ENCODE measurements at places on chromosomes 1 and 21. TPM values are rescaled to one million over a fixed set of nuclear protein-coding genes. Genes with fewer than 3 reads are reported as not detected.

Gene CEP350
- total RNA-seq = 58.9 TPM

GRCh38 chr1:48870596-48870995, 93.9 kb upstream of the BEND5 start:
- H3K27me3 ChIP-seq = no peaks in the 10 kb centered on the region
- no peak overlapping the region for H3K4me3 ChIP-seq
- H3K36me3 ChIP-seq = no peaks in the 10 kb centered on the region
- no peak overlapping the region for H3K27ac ChIP-seq

- H3K4me3 ChIP-seq = no peak overlapping the region
- no peaks in the 10 kb centered on the region for H3K27me3 ChIP-seq
Measured at GRCh38 chr1:232499188-232499587, 130.7 kb downstream of the SIPA1L2 start.

GRCh38 chr1:208421486-208421885, 177.3 kb upstream of the PLXNA2 start:
- no peak for DNase-seq
- H3K4me1 ChIP-seq = no peaks in the 10 kb centered on the region
- no peaks in the 10 kb centered on the region for H3K27me3 ChIP-seq
- no peaks in the 10 kb centered on the region for H3K36me3 ChIP-seq

- H3K27me3 ChIP-seq = no peaks in the 10 kb centered on the region
- no peak overlapping the region for H3K27ac ChIP-seq
- DNase-seq = no peak
Measured at GRCh38 chr1:8062861-8063260, 36.8 kb upstream of the ERRFI1 start.

- H3K4me3 ChIP-seq = no peak overlapping the region
- H3K4me1 ChIP-seq = no peaks in the 10 kb centered on the region
- no peaks in the 10 kb centered on the region for H3K27me3 ChIP-seq
Measured at GRCh38 chr1:19737104-19737825, 62.5 kb downstream of the TMCO4 start.

GRCh38 chr1:187038784-187039183, 210.0 kb downstream of the PLA2G4A start:
- DNase-seq = no peak
- no peaks in the 10 kb centered on the region for H3K27me3 ChIP-seq
- no peak overlapping the region for H3K4me3 ChIP-seq
- no peaks in the 10 kb centered on the region for H3K36me3 ChIP-seq
- H3K27ac ChIP-seq = no peak overlapping the region

DNA sequence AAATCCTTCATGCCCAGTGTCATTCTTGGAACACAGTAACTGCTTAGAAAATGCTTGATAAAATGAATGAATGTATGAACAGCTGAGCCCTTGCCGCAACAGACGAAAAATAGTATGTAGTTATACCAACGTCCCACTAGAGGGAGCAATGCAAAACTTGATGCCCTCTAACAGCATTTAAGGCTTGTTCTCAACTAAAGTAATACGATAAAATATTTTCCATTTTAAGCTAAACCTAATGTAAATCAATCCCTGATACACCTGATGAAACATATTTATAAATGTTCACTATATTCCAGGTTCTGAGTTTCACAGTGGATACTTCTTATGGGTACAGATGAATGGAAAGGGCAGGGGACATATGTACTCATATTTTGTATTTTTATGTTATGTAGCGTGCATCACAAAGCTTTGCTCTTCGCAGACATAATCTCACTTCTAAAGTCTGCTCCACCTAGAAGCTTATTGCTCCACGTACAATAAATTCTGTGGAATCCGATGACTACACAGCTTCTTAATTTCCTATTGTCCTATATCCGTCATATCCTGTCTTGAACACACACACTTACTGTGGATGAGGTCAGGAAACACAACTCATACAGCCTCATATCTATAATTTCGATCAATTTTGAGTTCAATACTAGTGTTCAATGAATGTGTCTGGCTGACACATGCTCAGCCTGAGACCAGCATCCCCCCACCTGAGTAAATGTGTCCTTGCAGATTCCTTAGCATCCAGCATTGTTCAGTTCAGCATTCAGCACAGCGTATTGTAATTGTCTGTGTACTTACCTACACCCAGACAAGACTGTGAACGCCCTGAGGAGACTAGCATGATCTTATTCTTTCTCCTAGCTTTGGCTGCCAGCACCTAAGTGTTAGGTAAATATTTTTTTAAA, 4.4 kb upstream of the UTP25 start:
- no peak overlapping the region for H3K4me3 ChIP-seq
- DNase-seq = no peak
- no peaks in the 10 kb centered on the region for H3K36me3 ChIP-seq
- no peaks in the 10 kb centered on the region for H3K27me3 ChIP-seq
- no peak overlapping the region for H3K27ac ChIP-seq

Gene BGLAP
- 1.4 TPM for total RNA-seq

GRCh38 chr1:117250061-117250606, 39.4 kb upstream of the VTCN1 start:
- no peaks in the 10 kb centered on the region for H3K36me3 ChIP-seq
- no peak overlapping the region for H3K27ac ChIP-seq
- H3K27me3 ChIP-seq = no peaks in the 10 kb centered on the region
- no peak overlapping the region for H3K4me3 ChIP-seq
- no peak for DNase-seq

DNA sequence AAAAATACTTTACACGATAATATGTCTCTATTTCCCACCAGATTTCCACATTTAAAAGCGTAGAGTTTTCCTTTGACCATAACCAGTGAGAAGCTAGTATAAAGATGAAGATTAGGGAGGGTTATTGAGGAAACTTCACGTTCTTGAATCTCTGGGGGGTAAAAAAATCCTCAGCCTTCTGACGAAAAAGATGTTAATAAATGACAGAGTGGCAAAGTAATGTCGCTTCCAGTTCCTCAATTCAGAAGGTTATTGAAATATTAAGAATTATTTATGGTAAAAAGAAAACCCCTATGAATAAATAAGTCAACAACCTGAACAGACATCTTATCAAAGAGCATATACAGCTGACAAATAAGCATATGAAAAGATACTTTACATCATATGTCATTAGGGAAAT, 241.0 kb downstream of the GPATCH2 start:
- H3K36me3 ChIP-seq = no peaks in the 10 kb centered on the region
- H3K27me3 ChIP-seq = no peaks in the 10 kb centered on the region
- no peak overlapping the region for H3K4me3 ChIP-seq
- no peak for DNase-seq

Gene ASCL5
- total RNA-seq = not detected
